ENCODE measurements at places on chromosomes 11 and 22. TPM values are rescaled to one million over a fixed set of nuclear protein-coding genes. Genes with fewer than 3 reads are reported as not detected.

Gene SHANK3
- total RNA-seq = 0.51 TPM

Gene MDK
- 2.7 TPM for total RNA-seq

Gene MS4A4E
- not detected for total RNA-seq

Gene PATE4
- total RNA-seq = not detected

Gene SCUBE2
- total RNA-seq = 3.5 TPM

Gene TREH
- total RNA-seq = not detected

Gene OOSP4A
- not detected for total RNA-seq

Gene OR52H1
- total RNA-seq = not detected

Gene CCDC86
- total RNA-seq = 10.7 TPM

- no peak overlapping the region for H3K4me3 ChIP-seq
- H3K27ac ChIP-seq = no peak overlapping the region
- H3K4me1 ChIP-seq = peaks cover 24% of the 10 kb centered on the region
- H3K36me3 ChIP-seq = no peaks in the 10 kb centered on the region
- DNase-seq = peak; percentile 78
These were observed 35.6 kb upstream of the ACER3 start for GRCh38 chr11:76824980-76825725.

GRCh38 chr11:119049081-119049480 is 7.9 kb downstream of the HYOU1 start:
- DNase-seq = no peak
- H3K36me3 ChIP-seq = peaks cover 41% of the 10 kb centered on the region
- H3K27me3 ChIP-seq = no peaks in the 10 kb centered on the region
- H3K27ac ChIP-seq = no peak overlapping the region
- H3K4me3 ChIP-seq = no peak overlapping the region

DNA sequence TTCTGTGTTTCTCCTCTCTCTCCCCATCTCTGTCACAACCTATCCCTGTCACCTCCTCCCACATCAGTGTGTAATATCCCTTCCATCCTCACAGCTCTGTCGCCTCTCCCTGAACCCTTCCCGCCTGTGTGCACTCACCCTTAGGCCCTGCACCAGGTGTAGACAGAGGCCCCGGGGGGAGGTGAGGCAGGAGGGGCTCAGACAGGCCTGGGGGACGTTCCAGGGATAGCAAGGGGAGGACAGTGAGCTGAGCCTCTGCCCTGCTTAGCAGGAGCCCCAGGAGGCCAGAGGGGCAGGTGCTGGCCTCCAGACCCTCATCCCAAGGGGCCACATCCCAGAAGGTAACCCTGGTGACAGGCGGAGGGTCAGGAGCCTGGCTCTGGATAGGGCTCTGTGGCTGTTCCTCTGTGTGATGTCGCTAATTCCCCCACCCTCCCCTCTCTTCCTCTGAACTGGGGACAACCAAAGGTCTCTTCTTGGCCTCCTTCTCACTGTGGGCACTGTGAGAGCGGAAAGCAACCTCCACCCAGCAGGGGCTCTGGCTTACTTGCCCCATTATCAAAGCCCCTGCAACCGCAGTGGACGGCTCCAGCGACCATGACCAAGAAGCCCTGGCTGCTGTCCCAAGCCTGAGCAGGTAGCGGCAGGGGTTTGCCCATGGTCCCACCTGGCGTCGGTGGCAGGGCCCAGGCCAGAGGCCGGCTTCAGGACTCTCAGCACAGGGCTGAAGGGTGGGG is 35.7 kb downstream of the KCNJ4 start:
- no peaks in the 10 kb centered on the region for H3K36me3 ChIP-seq
- H3K27ac ChIP-seq = no peak overlapping the region
- no peak for DNase-seq

GRCh38 chr22:41699264-41700107 is at the start of gene MEI1:
Gene MEI1 (plus strand): TSS chr22:41699503. CDS start chr22:41699539, 36 bp downstream.
- no peaks in the 10 kb centered on the region for H3K36me3 ChIP-seq
- 0 out of 2 replicates have a peak within 1 kb of the TSS, but pooled peaks have one; percentile 26 for H3K4me3 ChIP-seq
- H3K27me3 ChIP-seq = 0 out of 2 replicates have a peak, but pooled peaks cover 4% of the 10 kb centered on the region
- no peak within 1 kb of the TSS for H3K27ac ChIP-seq
- peaks cover 13% of the 10 kb centered on the region for H3K4me1 ChIP-seq

GRCh38 chr11:101862391-101863233 is 52.2 kb upstream of the CEP126 start:
- peak; percentile 87 for DNase-seq
- 0 out of 2 replicates have a peak overlapping the region, but pooled peaks have one; percentile 7 for H3K4me3 ChIP-seq
- H3K27ac ChIP-seq = peak overlapping the region; percentile 78
- H3K36me3 ChIP-seq = no peaks in the 10 kb centered on the region

- no peak for DNase-seq
- no peaks in the 10 kb centered on the region for H3K36me3 ChIP-seq
- H3K27ac ChIP-seq = no peak overlapping the region
- no peaks in the 10 kb centered on the region for H3K4me1 ChIP-seq
- H3K4me3 ChIP-seq = no peak overlapping the region
These were observed 154.3 kb downstream of the NXPE2 start for GRCh38 chr11:114832532-114833125.

- no peak overlapping the region for H3K4me3 ChIP-seq
- DNase-seq = peak; percentile 55
- no peaks in the 10 kb centered on the region for H3K36me3 ChIP-seq
These were observed 198.7 kb upstream of the MTMR2 start for GRCh38 chr11:96122601-96123074.

DNA sequence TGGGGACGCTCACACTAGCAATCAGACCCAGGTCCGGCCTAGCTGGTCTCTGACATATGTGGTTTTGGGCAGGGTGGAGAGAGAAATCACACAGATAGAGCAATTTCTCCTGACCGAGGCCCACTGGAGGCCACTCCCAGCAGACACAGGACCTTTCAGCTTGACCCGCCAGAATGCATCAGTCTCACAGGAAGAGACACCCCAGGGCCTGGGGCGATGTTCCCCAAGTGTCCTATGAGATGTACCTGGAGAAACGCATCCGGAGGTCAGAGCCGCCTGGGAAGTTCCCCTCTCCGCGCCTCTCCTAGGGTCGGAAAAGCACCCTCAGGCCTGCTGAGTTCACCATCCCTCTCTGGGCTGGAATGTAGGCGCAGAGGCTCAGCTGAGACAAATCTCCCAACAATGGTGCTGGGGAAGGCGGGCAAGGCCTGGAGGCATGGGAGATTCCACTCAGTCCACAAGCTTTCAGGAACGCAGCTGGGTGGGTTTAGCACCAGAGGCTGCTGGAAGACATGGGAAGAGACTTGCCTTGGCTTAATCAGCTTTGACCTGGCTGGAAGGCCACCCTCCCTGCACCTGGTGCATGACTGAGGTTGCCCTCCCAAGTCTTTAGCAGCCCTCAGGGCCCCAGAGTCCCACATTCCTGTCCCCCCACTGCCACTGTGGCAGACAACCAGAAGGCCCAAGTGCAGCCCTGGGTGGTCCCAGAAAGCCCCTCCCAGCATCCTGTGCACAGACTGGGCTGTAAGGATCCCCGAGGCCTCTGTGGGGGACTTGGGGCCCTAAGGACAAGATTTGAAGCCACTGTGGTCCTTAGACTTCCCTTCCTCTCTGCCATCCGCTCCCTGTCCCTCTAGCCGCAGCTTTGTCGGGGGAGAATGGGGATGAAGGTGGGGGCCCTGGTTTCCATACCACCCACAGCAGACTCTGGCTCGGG is 57.5 kb downstream of the RTL6 start:
- no peak overlapping the region for H3K27ac ChIP-seq
- DNase-seq = no peak
- no peak overlapping the region for H3K4me3 ChIP-seq
- H3K4me1 ChIP-seq = no peaks in the 10 kb centered on the region
- no peaks in the 10 kb centered on the region for H3K27me3 ChIP-seq

GRCh38 chr11:39268176-39268690 is 2191.2 kb downstream of the LRRC4C start:
- DNase-seq = no peak
- no peaks in the 10 kb centered on the region for H3K27me3 ChIP-seq
- H3K4me3 ChIP-seq = no peak overlapping the region
- H3K27ac ChIP-seq = no peak overlapping the region
- H3K4me1 ChIP-seq = no peaks in the 10 kb centered on the region

DNA sequence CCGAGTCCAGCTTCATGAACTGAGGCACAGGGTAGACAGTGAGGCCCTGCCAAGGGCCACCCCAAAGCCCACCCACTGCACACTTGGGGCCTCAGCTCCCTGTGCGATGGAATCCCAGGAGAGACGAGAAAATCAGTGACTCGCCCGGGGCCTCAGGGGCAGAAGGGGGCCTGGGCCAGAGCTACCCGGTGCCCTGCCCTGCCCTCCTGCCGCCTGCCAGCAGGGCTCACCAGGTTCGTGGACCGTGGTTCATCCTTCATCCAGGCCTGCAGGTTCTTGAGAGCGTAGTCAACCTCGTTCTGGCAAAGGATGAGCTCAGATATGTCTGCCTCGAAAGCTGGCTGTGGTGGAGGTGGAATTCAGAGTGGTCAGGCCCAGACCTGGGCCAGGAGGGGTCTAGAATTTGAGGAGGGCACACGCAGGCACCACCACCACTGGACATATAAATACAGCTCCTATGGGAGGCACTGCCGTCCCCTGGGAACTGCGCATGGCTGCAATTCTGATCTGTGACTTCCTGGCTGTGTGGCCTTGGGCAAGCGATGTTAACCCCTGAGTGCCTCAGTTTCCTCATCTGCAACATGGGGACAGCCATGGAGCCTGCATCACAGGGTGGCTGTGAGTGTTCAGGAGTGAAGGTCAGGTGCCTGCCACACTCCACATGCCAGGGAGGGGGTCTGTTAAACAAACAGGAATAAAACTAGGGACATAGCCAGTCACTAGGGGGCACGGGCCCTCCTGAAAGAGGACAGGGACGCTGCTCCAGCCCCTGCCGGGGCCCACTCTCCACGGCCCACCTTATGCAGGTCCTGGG is 7.5 kb downstream of the ALDH3B2 start:
- no peak for DNase-seq
- no peaks in the 10 kb centered on the region for H3K36me3 ChIP-seq
- H3K4me3 ChIP-seq = no peak overlapping the region
- H3K27me3 ChIP-seq = peaks cover under 1% of the 10 kb centered on the region
- H3K27ac ChIP-seq = no peak overlapping the region
- no peaks in the 10 kb centered on the region for H3K4me1 ChIP-seq

DNA sequence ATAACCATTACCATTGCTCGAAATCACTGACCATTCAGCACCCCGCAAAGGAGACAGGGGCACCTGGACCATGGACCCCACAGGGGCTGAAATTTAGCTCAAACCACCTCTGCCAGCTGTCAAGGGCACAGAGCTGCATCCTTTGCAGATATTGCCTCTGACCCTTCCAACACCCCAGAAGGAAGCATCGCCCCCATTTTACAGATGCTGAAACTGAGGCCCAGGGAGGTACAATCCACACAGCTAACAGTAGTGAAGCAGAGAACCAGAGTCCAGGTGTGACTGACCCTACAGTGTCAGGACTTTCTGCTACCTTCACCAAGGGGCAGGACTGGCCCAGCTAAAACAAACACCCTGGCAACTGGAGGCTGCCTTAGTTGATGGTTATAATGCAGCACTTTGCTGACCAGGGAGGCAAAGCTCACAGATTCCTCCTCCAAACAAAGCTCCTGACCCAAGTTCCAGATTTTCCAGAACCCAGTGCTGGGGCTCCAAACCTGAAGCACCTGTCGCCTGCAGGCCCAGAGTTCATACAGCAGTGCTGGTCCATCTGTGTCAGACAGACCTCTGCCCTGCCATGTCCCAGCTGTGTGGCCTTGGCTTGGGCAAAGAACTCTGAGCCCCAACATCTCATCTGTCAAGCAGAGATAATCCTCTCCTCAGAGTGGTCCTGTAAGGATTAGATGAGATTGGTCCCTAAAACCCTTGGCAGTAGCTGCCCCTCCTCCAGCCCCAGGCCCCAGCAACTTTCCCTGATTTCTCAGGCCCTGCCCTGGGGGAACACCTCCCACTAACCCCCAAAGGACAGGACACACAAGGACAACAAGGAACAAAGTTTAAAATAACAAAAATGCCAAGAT is 15.2 kb upstream of the ARAP1 start:
- no peak overlapping the region for H3K4me3 ChIP-seq
- H3K36me3 ChIP-seq = no peaks in the 10 kb centered on the region
- H3K27me3 ChIP-seq = no peaks in the 10 kb centered on the region
- no peak for DNase-seq

DNA sequence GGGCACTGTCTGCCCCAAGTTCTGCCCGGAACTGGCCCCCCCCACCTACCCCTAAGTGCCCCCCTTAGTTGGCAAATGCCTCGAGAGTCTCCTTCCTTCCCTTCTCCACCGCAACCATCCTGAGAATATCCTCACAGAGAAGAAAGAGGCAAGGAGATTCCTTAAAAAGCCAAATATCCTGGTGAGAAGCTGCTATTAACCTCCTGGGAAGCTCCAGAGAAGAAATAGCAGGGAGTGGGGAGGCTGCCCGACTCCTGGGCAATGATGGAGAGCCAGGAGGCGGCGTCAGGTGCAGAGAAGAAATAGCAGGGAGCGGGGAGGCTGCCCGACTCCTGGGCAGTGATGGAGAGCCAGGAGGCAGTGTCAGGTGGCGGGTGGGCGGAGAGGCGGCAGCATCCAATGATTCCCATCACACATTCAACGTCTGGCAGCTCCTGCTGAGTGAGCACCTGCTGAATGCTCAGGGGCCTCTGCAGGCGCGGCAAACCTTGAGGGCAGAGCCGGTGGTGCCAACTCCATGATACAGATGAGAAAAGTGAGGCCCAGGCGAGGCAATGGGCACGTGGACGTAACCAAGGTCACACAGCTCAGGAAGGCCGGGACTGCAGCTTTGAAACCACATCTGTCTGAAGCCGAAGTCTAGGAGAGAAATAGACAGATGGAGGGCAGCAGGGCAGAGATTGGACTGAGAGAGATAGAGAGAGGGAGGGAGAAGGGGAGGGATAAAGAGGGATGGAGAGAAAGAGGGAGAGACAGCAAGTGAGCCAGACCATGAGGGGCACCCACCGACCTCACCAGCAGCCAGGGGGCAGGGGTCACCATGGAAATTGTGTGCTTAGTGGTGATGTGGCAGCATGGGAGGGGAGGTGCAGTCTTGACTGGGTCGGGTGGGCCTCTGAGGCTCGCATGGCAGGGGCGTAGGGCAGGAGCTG is 58.3 kb downstream of the CYTH4 start:
- no peaks in the 10 kb centered on the region for H3K36me3 ChIP-seq
- H3K4me3 ChIP-seq = no peak overlapping the region
- no peak for DNase-seq
- no peak overlapping the region for H3K27ac ChIP-seq
- H3K4me1 ChIP-seq = peaks cover 13% of the 10 kb centered on the region

DNA sequence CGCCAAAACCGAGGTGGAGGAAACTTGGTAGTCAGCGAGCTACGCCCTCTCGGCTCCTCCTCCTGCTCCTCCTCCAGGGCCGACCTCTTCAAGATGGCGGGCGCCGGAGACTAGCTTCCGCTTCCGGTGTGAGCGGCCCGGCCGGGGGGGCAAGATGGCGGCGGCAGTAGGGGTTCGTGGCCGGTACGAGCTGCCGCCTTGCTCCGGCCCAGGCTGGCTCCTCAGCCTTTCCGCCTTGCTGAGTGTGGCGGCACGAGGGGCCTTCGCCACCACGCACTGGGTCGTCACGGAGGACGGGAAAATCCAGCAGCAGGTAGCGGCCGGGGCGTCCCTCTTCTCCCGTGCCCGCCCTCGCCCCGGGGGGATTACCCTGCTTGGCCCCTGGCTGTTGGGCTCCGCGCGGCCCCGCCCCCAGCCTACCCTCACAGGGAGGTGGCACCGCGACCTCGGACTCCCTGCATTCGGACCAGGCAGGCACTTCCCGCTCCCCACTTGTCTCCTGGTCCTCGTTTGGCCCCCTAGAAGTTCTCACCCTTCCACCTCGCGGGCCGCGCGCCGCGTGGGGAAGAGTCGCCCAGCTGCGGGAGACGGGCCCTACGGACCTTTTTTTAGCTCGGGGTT is at the start of gene TTC17:
TTC17 (plus strand) TSS at position 120 of the 621 bp plus-strand sequence; CDS start at position 155, 35 bp downstream.
- H3K27ac ChIP-seq = peak within 1 kb of the TSS; percentile 81
- no peaks in the 10 kb centered on the region for H3K36me3 ChIP-seq
- peak within 1 kb of the TSS; percentile 94 for H3K4me3 ChIP-seq
- H3K27me3 ChIP-seq = no peaks in the 10 kb centered on the region
- peaks cover 12% of the 10 kb centered on the region for H3K4me1 ChIP-seq

All from GM23248 (cell line).